Smooth muscle cell of the umbilical artery (primary cell): ENCODE measurements at places on chromosomes 7 and 10. TPM values are rescaled to one million over a fixed set of nuclear protein-coding genes. Genes with fewer than 3 reads are reported as not detected.

The TBX20 gene
- 8.6 and 11.7 TPM in 2 replicates for total RNA-seq

The AS3MT gene
- total RNA-seq, result 3.9 and 5.3 TPM in 2 replicates

The LDB3 gene
- 0.30 and 0.46 TPM in 2 replicates for total RNA-seq

The KCNIP2 gene
- total RNA-seq, result 0.59 and 1.1 TPM in 2 replicates

The SEMA3C gene
- total RNA-seq, result 391 and 455 TPM in 2 replicates

The OLAH gene
- total RNA-seq, result 0.30 and 0.65 TPM in 2 replicates

The ZNF248 gene
- total RNA-seq, result 10.4 and 14.8 TPM in 2 replicates

The C10orf143 gene
- total RNA-seq, result 0.32 and 0.59 TPM in 2 replicates

The FOXI2 gene
- total RNA-seq, result not detected in 2 replicates

The PRLHR gene
- not detected in 2 replicates for total RNA-seq

The TMEM270 gene
- total RNA-seq, result not detected in 2 replicates

The SEMA3A gene
- total RNA-seq, result 18.1 and 28.1 TPM in 2 replicates

The PGAM2 gene
- not detected in 2 replicates for total RNA-seq
